Stimulated activated CD8-positive, alpha-beta memory T cell treated with anti-CD3 and anti-CD28 coated beads, Interleukin-2, amount 100 ng/mL, for 1 hour (primary cell): ENCODE measurements at places on chromosomes 6 and 20.

GRCh38 chr6:141103246-141103645 lies 1029.5 kb upstream of the GJE1 start:
- DNase-seq: no peak

GRCh38 chr6:120083186-120083585 lies 733.6 kb upstream of the MAN1A1 start:
- DNase-seq: no peak

GRCh38 chr6:21587961-21588480 lies 5.5 kb upstream of the SOX4 start:
- no peak for DNase-seq

DNA sequence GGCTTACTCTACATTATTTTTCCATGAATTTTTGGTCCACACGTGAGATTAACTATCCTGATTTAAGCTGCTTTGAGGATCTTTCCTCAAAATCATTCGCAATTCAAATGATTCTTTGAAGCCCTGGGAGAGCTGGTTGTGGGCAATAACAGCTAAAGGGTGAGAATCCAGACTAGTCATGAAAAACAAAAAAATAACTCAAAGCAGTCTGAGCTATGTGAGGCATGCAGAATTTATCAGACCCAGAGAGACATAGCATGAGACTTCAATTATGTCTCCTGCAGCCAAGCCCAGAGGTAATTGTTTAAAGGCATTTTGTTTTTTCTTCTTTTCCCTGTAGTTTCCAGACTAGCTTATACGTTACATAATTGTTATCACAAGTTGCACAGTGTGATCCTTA lies 517.3 kb upstream of the PTCHD4 start:
- no peak for DNase-seq
